ENCODE measurements at places on chromosomes 6 and 20. TPM values are rescaled to one million over a fixed set of nuclear protein-coding genes. Genes with fewer than 3 reads are reported as not detected.
A peak's percentile ranks its signal among the peaks of the same experiment; 100 is the strongest.

The SYNDIG1 gene
- 5.0 TPM for total RNA-seq

The SLC52A3 gene
- total RNA-seq = 2.2 TPM

The LY6G6C gene
- total RNA-seq = not detected

The ZC2HC1B gene
- total RNA-seq = 0.28 TPM

The TCEA2 gene
- 28.5 TPM for total RNA-seq

GRCh38 chr6:12962529-12962928, 246.0 kb downstream of the PHACTR1 start:
- H3K27me3 ChIP-seq = no peaks in the 10 kb centered on the region
- H3K36me3 ChIP-seq = no peaks in the 10 kb centered on the region
- H3K4me3 ChIP-seq = no peak overlapping the region
- H3K4me1 ChIP-seq = peaks cover 15% of the 10 kb centered on the region
- peak overlapping the region; percentile 89 for H3K27ac ChIP-seq
- DNase-seq = no peak

DNA sequence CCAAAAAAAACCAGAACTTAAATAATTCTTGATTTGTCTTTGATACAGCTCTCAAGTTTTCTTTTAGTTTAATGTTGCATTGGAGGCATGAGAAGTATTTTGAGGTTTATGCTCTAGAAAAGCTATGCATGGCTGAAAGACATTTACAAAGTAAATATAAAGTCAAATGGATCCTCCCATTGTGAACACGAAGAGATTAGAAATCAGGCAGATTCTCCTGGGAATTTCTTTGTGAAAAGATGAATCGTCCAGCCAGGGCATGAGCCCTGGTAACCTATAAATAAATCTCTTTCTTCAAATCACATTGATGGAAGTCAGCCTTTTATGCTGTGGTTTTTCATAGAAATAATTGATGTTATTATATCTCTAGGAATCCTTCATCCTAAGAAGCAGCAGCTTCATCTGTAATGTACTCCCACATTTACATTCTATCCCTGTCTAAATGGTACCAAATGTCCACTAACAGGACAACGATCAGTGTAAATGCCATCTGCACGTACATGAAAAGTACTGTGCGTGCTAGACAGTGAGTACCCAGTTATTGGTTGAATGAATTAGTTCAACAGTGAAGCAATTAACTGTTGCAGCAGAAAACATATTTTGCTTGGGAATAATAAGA, 143.6 kb downstream of the ALDH8A1 start:
- no peak overlapping the region for H3K4me3 ChIP-seq
- no peak overlapping the region for H3K27ac ChIP-seq
- no peaks in the 10 kb centered on the region for H3K27me3 ChIP-seq
- DNase-seq = no peak
- H3K36me3 ChIP-seq = no peaks in the 10 kb centered on the region

- H3K27me3 ChIP-seq = no peaks in the 10 kb centered on the region
- H3K36me3 ChIP-seq = no peaks in the 10 kb centered on the region
- no peak overlapping the region for H3K4me3 ChIP-seq
- no peak for DNase-seq
- H3K27ac ChIP-seq = no peak overlapping the region
Measured at GRCh38 chr6:16737925-16738324, 23.3 kb downstream of the ATXN1 start.

DNA sequence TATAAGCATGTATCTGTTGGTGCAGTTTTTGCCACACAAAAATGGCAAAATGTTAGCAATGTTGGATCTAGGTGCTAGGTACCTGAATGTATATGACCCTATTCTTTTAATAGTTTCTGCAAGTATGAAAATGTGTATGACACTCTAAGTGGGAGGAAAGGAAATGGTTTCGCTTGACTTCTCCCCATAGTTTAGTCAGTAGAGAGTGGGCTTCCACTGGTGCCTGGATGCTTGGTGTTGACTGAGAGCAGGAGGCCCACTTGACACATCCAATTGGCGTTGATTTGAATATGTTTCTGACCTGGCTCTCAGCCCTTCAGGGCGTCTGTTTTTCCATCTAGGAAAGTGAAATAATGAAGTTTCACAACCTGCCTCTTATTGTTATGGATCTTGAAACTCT, 41.8 kb upstream of the GABRR1 start:
- H3K36me3 ChIP-seq = no peaks in the 10 kb centered on the region
- H3K4me1 ChIP-seq = peaks cover 7% of the 10 kb centered on the region
- H3K27ac ChIP-seq = no peak overlapping the region
- no peak for DNase-seq
- H3K4me3 ChIP-seq = no peak overlapping the region

DNA sequence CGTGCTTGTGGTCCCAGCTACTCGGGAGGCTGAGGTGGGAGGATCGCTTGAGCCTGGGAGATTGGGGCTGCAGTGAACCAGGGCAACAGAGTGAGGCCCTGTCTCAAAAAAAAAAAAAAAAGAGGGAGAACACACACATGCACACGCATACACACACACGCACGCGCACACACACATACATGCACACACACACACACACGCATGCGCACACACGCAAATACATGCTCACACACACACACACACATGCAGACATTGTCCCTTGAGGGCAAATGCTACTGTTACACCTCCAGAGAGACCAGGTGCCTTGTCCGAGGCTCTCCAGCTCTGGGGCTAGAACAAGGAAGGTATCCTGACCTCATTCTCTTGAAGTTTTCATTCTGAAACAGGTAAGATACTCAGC, 64.5 kb downstream of the RAB44 start:
- H3K27me3 ChIP-seq = no peaks in the 10 kb centered on the region
- H3K36me3 ChIP-seq = no peaks in the 10 kb centered on the region
- H3K4me1 ChIP-seq = peaks cover 7% of the 10 kb centered on the region
- H3K27ac ChIP-seq = no peak overlapping the region

DNA sequence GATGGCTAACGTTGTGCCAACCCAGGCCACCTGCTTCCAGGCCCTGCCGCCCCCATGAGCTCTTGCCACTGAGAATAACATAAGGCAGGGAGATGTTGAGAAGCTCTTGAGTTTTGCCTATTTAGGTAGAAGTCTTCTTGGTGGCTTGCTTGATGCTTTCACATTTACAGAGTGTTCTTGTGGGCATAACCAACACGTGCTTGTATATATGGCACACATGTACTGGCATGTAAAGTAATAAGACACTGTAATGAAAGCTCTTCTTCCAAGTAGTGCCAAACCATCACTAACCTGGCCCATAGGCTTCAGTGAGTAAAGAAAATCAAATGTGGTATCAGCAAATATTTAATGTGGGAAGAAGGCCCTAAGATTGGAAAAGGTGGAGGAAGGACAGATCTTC, 146.9 kb upstream of the CITED2 start:
- DNase-seq = no peak
- no peak overlapping the region for H3K27ac ChIP-seq
- no peaks in the 10 kb centered on the region for H3K27me3 ChIP-seq
- no peak overlapping the region for H3K4me3 ChIP-seq
- H3K36me3 ChIP-seq = no peaks in the 10 kb centered on the region

- no peak overlapping the region for H3K4me3 ChIP-seq
- no peak overlapping the region for H3K27ac ChIP-seq
- H3K4me1 ChIP-seq = no peaks in the 10 kb centered on the region
- H3K27me3 ChIP-seq = no peaks in the 10 kb centered on the region
- no peak for DNase-seq
Measured at GRCh38 chr6:77893391-77893790, 240.6 kb downstream of the MEI4 start.

GRCh38 chr20:43459022-43459942, 1.6 kb downstream of the SRSF6 start:
- peaks cover 7% of the 10 kb centered on the region for H3K4me1 ChIP-seq
- peak; percentile 58 for DNase-seq
- H3K27ac ChIP-seq = no peak overlapping the region
- peaks cover 9% of the 10 kb centered on the region for H3K36me3 ChIP-seq
- no peaks in the 10 kb centered on the region for H3K27me3 ChIP-seq
- H3K4me3 ChIP-seq = peak overlapping the region; percentile 55

DNA sequence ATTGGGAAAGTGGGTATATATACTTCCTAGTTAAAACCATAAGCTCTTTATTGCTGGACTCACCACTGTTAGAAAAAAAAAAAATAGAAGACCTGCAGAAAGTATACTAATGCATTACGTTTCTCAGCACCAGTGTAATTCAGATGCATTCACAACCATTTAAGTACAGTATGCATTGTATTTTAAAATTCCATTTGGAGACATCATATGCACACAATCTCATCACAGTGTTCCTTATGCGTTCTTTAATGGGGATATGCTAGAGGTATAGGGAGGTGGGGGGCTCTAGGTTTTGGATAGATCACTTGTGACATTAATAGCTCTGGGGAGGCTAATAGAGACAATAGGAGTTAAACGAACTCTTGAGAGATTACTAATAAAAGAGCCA, 9.4 kb downstream of the TFAP2A start:
- no peak overlapping the region for H3K4me3 ChIP-seq
- H3K36me3 ChIP-seq = no peaks in the 10 kb centered on the region
- DNase-seq = no peak
- peaks cover 4% of the 10 kb centered on the region for H3K27me3 ChIP-seq

DNA sequence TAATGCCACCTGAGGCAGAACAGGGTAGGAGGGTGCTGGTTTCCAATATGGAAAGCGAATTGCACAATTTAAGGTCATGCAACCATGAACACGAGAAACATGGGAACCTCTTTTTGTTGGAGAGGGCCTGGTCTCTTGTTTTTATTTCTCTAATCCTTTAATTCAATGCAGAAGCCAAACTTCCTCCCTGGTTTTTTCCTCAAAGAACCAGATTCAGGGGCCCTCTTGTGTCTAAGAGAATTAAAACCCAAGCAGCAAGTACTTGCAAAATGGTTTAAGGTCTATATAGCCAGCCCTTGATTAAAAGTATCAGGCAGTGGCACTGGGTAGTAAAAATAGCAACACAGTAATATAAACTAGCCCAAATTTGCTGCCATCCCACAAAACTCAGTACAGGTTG, 19.5 kb downstream of the GSTA4 start:
- no peak overlapping the region for H3K4me3 ChIP-seq
- peaks cover 6% of the 10 kb centered on the region for H3K4me1 ChIP-seq
- DNase-seq = peak; percentile 41
- no peaks in the 10 kb centered on the region for H3K27me3 ChIP-seq
- H3K36me3 ChIP-seq = no peaks in the 10 kb centered on the region

GRCh38 chr6:26552640-26553188, 14.5 kb downstream of the HMGN4 start:
- H3K4me1 ChIP-seq = no peaks in the 10 kb centered on the region
- H3K36me3 ChIP-seq = no peaks in the 10 kb centered on the region
- H3K27me3 ChIP-seq = no peaks in the 10 kb centered on the region

GRCh38 chr6:103675807-103676406, 1183.8 kb downstream of the HACE1 start:
- H3K4me3 ChIP-seq = no peak overlapping the region
- no peaks in the 10 kb centered on the region for H3K4me1 ChIP-seq
- DNase-seq = no peak
- H3K27me3 ChIP-seq = no peaks in the 10 kb centered on the region
- no peaks in the 10 kb centered on the region for H3K36me3 ChIP-seq
- no peak overlapping the region for H3K27ac ChIP-seq

Measured in lung (tissue), 17 donors.